ENCODE measurements at places on chromosomes 4 and X.

- no peak for DNase-seq
Observed at GRCh38 chrX:20393944-20394343, 127.2 kb upstream of the RPS6KA3 start.

DNA sequence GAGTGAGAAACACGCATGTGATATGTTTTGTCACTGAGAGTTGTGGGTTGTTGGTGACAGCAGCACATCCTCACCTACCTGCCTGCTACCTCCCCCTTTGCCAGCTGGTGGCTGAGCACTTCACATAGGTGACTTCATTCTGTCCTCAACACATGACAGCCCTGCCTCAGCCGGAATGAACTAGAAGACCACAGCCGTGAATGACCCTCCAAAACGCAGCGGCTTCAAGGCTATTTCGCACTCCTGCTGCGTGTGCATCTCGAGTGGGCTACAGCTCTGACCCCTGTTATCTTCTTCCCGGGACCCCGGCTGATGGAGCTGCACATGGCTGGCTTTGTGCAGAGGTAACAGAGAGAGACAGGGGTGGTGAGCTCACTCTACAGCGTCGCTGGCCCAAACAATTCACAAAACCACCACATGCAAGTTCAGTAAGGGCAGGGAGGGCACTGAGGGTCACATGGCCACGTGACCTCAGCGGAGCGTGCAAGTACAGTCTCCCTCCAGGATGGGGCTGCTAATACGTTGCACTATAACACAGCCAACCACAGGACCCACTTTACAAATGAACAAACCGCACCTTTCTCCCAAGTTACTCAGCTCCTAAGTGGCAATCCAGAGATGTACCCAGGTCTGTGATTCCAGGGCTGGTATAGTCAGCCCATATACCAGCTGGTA is 6.3 kb upstream of the PPP2R2C start:
- DNase-seq, result no peak

DNA sequence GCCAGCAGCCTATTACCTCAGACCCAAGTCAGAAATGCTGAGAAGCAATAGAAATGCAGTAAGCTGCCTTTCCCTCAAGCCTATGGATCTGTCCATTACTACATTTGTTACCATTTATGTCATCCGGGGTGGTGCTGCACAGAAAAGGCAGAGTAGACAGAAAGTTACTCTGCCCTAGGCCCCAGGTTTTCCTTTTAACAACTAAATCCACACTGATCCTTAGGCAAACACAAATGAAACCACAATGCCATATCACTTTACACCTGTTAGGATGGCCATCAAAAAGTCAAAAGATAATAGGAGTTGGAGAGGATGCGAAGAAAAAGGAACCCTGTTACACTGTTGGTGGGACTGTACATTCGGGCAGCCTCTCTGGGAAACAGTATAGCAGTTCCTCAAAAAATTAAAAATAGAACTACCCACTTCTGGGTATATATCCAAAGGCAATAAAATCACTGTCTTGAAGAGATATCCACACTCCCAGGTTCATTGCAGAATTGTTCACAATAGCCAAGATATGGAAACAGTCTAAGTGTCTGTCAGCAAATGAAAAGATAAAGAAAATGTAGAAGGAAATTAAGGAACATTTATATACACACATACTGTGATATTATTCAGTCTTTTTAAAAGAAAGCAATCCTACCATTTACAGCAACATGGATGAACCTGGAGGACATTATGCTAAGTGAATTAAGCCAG is 186.3 kb downstream of the NWD2 start:
- DNase-seq, result peak; percentile 17

GRCh38 chrX:1392376-1393068 is 609 bp upstream of the SLC25A6 start:
- DNase-seq, result no peak

- no peak for DNase-seq
Observed at GRCh38 chr4:159545556-159545955, 442.7 kb downstream of the RAPGEF2 start.

- no peak for DNase-seq
Observed at GRCh38 chr4:185018834-185019455, 655 bp downstream of the HELT start.

GRCh38 chr4:76783836-76784235 is 114.1 kb downstream of the SOWAHB start:
- DNase-seq, result no peak

GRCh38 chr4:26780539-26780938 is 80.1 kb upstream of the STIM2 start:
- DNase-seq, result no peak

DNA sequence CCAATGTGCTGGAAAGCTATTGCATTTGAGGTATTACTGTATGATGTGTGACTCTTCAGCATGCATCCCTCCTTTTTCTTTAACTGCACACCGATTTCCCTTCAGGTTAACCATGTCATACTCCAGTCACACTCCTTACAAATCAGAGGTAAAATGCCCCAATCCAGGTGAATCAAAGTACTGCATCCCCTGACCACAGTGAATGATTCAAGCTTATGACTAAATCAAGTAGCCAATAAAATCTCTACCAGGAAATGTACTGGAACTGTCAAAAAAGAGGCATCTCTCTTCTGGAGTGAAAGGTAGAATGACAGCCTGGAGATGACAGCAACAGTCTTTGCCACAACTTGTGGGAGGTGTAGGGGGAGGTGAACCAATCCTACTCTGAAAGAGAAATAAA is 10.4 kb downstream of the ADAMTS3 start:
- DNase-seq, result no peak

DNA sequence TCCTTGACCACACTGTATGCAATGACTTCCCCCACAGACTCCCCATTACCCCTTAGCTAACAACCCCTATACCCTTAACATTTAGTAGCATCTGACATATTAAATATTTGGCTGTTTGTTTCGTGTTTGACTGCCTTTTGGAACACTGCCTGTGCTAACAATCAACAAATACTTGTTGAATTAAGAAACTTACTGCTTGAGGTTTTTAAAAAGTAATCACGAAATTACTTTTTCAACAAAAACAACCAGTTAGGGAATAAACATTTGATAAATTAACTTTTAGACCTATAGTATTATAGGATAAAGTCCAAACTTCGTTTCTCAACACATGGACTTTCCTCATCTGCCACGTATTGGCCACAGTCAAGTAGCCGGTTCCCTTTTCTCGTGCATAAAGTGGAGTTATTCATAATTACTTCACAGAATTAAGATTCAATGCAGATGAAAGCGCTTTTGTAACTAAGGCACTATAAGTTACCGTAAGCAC is 555 bp upstream of the ELMOD2 start:
- DNase-seq, result no peak

Data from NCI-H345 (cell line).